ENCODE measurements at places on chromosomes 6 and 20.

GRCh38 chr20:5834436-5835005, 84.3 kb downstream of the SHLD1 start:
- no peak for DNase-seq

DNA sequence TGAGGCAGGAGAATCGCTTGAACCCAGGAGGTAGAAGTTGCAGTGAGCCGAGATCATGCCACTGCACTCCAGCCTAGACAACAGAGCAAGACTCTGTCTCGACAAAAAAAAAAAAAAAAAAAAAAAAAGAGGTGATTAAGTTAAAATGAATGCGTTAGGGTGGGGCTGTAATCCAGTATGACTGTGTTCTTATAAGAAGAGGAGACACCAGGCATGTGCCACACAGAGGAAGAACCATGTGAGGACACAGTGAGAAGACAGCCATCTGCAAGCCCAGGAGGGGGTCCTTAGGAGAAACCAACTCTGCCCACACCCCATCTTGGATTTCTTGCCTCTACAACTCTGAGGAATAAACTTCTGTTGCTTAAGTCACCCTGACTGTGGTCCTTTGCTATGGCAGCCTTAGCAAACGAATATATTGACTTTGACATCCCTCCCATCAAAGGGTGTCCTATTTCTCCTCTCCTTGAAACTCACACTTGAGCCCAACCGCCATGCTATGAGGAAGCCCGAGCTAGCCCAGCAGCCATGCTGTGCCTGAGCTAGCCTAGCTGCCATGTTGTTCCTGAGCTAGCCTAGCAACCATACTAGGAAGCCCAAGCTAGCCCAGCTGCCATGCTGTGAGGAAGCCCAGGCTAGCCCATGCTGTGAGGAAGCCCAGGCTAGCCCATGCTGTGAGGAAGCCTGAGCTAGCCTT, 15.8 kb upstream of the PPP1R16B start:
- DNase-seq, result no peak

- DNase-seq, result no peak
Observed at GRCh38 chr6:95364016-95364604, 213.2 kb upstream of the MANEA start.

- DNase-seq, result peak; percentile 11
Observed at GRCh38 chr20:50191544-50192363, 1.1 kb downstream of the CEBPB start.

DNA sequence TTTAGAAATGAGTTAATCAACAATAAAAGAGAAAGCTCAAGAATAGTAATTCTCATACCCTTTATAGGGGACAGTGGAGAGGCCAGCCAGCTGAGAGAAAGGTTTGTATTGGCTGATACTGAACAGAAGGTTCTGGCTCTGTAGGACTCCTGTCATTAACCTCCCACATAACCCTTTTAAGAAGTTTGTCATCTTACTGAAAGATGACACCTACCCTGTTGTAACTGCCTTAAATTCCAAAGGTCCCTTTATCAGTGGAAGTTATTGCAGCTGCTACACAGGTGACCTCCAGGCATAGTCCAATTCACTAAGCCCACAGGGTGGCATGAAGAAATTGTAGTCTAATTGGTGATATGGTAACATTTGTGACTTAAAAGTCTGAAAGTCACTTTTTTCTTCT, 790.1 kb downstream of the TENT5A start:
- no peak for DNase-seq

DNA sequence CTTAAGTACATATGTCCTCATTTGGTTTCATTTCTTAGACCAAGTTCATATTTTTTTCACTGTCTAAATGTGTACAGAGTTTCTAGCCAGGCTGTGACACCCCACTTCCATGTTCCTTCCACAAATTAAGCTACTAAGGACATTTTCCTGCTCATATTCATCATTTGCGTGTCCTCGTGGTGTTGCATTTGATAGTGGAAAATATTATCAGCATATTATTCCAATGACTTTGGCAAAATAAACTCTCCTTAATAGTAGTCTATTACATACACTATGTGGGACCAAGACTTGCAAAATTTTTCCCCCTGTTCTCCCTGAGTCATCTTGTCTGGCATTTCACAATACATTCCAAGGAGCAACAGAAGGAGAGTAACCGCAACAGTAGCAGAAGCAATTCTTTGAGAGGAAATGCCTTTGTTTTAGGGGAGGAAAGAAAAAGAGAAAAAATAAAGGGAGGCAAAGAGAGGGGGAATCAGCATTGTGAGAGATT, 599.2 kb downstream of the COL12A1 start:
- no peak for DNase-seq

GRCh38 chr6:51778666-51779065, 308.7 kb downstream of the PKHD1 start:
- DNase-seq, result no peak

GRCh38 chr20:2108498-2108897, 6.9 kb downstream of the STK35 start:
- DNase-seq, result no peak

- DNase-seq, result peak; percentile 33
Observed at GRCh38 chr6:33199687-33200218, 712 bp downstream of the RXRB start.

DNA sequence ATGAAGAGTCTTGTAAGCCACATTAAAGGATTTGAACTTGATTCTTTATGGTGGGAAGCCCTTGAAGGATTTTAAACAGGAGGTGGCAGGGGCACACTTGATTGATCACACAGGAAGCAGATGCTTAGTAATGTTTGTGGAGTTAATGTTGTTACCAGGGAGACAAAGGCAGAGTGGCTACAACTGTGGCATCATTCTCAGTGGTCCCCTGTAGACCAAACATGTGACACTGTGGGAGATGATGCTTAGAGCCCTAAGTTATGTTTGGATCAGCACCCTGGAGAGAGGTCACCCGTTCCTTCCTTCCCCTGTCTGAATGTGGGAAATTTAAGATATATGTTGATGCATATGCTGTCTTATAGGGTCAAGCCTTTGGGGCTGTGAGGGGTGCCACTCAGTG, 53.2 kb downstream of the EIF2S2 start:
- DNase-seq, result no peak

GRCh38 chr6:78910591-78911171, 43.3 kb downstream of the IRAK1BP1 start:
- no peak for DNase-seq

GRCh38 chr6:37354526-37355384, 972 bp downstream of the RNF8 start:
- DNase-seq, result no peak

DNA sequence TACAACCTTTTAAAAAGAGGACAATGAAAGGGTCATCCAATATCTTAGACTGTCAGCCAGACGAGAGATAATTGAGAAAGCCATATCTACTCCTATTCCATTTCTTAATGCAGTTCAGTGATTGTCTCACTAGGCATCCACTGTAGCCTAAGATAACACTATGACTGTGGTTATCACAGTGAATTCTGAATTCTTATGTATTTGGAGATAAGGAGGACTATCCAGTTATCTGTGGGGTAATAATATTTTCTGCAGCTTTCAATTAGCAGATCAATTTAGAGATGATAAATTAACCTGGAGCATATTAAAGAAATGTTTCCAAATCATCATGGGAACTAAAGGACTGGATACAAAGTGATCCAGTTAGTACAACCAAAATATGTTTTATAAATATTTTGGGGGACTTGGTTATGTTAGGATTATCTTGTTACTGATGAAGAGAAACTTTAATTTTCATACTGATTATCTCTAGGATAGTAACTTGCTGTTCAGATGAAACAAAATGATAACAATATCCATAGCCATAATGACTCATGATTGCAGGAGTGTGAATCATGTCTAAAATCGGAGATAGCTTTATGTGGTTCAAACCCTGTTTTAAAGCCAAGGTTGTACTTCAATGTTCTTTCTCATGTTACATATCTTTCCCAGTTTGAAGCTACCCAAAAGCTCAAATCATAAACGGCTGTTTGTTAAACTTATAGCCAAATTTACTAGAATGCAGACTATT, 1152.0 kb downstream of the HACE1 start:
- DNase-seq, result no peak

DNA sequence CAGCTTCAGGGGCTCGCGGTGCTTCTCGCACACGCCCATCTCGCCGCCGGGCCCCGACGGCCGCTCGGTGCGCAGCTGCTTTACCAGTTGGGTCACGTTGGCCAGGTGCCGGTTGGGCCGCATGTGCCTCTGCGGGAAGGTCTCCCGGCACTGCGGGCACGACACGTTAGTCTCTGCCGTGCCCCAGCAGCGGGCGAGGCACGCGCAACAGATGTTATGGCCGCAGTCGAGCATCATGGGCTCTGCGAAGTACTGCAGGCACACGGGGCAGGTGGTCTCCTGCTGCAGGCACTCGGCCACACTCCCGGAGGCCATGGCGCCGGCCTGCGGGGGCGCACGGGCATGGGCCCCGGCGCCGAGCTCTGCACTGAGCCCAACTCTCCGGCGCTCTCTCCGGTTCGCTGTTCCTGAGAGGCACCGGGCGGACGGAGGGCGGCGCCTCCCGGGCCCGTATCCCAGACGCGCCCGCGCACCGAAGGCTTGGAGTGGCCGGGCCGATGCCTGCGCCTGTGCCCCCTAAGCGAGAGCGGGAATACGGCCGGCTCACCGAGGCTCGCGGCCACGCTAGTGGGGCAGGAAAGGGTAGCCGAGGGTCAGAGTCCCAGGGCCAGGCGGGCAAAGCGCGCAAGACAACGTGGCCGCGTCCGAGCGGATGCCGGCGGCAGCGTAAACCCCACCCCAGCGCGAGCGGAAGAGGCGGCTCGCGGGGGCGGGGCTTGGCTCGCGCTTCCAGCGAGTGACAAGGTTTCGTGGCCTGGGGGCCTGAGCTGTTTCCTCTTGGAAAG, at the start of gene TRIM27:
TSS of gene TRIM27 (minus strand) at position 668 of the 785 bp plus-strand sequence. CDS start at position 315, 353 bp downstream.
- peak; percentile 62 for DNase-seq

DNA sequence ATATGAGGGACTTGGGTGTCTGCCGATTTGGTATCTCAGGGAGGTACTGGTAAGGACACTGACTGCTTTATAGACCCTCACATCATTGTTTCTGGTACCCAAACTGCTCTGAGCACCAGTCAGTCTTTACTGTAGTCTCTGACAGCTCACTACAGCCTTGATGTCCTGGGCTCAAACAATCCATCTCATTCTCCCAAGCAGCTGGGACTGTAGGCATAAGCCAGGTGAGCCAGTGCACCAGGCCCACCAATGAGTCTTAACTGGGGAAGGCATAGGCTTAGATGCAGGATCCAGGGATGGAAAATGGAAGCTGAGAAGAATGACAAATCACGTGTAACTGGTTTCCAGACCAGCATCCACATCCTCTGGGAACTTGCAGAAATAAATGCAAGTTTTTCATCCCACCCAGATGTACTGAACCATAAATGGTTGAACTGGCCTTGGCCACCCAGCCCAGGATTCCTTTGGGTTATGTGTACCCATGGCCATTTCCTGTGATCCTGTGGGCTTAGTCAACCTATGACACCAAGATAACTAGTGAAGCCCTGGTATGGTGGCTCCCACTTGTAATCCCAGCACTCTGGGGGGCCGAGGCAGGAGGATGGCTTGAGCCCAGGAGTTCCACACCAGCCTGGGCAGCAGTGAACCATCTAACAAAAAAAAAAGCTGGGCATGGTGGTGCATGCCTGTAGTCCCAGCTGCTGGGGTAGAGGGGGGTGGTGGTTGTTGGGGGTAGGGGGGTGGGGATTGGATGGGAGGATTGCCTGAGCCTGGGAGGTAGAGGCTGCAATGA, 5.8 kb downstream of the TUBB start:
- DNase-seq, result no peak

GRCh38 chr6:56850626-56851025, 104.3 kb upstream of the BEND6 start:
- no peak for DNase-seq

DNA sequence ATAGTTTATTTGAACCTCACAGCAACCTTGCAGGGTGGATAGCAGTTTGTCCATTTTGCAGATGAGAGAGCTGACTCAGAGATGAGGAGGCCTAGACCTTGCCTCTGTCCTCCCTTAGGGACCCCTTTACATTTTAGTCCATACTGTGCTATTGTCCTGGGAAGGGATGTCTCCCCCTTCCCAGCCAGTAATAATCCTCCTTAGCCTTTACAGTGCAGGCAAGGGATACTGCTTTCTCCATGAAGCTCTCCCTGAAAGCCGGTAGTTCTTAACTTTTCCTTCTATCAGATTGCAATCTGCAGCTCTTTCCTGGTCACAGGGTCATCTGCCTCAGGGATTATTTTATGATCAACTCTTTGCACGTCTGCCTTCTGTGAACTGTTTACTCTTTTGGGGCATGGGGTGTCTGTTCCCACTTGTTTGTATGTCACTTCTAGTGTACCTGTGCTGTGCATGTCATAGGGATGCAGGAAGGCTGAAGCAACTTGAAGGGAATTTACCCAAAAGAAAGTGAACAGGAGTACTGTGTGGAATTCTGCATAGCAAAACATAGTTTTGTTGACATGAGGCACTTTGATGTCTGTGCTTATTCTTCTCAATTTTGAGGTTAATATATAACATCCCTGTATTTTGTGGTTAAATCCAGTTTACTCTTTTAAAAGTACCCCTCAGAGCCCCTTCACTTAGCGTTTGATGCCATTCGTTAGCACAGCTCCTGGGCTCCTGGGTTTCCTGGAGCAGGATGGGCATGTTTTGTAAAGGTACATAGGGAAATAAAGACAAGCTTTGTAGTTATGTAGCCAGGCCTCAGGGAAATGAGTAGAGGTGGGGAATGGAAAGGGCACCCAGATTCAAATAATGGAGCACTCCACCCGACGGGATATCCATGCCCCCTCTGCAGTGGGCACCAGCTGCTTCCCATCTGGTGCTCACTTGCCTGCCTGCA, 38.1 kb downstream of the DHX35 start:
- no peak for DNase-seq

DNA sequence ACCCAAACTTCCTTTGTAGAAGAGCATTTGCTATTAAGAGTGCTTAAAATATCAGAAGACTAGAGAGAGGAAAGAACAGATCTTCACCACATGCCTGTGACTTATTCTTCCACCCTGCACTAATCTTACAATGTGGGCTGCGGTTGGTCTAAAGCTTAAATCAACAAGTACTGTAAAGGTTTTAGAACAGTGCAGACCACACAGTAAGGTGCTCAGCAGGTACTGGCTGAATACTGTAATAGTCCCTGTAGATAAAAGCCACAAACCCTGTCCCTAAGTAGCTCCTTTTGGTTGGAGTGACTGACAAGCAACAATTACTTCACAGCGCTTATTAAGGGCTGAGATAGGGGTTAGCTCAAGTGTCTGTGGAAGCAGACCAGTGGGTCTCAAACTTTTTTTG, 972 bp upstream of the PHF3 start:
- DNase-seq, result no peak

DNA sequence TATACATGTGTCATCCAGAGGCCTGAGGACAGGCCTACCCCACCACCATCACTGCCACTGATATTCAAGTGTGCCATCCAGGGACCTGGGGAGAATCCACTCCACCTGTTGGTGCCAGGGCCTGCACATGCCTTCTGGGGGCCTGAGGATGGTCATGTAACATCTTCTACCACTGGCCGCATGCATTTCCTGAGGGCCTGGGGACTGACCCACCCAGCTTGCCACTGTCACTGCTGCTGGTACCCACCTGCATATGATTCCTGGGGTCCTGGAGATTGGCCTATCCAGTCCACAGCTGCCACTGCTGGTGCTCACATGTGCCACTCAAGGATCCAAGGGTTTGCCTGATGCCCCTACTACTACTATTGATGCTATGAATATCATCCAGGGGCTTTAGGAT, 184.3 kb upstream of the SYNCRIP start:
- no peak for DNase-seq

Data from stimulated activated CD8-positive, alpha-beta memory T cell treated with anti-CD3 and anti-CD28 coated beads, Interleukin-4, amount 100 ng/mL, for 1 hour (primary cell).